M059J (cell line): ENCODE measurements at places on chromosomes 7 and 10.

GRCh38 chr7:112009081-112009480, 197.1 kb downstream of the DOCK4 start:
- peak; percentile 84 for DNase-seq

- DNase-seq = no peak
Observed at GRCh38 chr10:114782666-114783065, 38.9 kb upstream of the FHIP2A start.

DNA sequence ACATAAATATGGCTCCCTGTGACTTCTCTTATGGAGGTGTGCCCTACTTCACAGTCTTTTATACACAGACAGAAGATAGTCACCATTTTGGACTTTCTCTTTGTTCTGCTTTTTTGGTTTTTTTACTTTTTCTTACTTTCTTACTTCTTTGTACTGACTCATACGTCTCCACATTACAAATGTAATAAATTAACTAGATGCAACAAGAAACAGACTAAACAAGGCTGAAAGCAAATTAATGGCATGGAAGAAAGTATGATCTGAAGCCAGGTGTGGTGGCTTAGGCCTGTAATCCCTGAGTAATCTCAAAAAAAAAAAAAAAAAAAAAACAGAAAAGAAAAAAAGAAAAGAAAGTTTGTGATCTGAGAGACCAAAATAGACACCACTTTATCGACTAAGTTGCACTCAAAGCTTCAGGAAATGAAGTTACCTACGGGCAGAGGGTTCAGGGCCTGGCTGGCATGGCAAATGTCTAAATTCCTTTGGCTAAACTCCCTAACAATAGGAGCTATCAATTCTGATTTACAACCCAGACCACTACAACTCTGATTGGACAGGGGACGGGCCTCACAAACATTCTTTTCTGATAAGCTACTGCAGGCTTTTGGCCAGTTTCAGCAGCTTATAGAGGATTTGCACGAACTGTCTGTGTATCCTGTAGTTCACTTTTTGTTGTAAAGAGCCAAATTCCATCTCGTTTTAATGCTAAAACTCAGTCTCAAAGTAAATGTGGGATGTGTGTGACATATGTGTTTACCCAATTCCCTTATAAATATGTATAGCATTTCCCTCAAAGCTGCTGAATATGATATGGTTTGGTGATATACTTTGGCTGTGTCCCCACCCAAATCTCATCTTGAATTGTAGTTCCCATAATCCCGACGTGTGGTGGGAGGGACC, 129.1 kb downstream of the SEPTIN14 start:
- peak; percentile 46 for DNase-seq

DNA sequence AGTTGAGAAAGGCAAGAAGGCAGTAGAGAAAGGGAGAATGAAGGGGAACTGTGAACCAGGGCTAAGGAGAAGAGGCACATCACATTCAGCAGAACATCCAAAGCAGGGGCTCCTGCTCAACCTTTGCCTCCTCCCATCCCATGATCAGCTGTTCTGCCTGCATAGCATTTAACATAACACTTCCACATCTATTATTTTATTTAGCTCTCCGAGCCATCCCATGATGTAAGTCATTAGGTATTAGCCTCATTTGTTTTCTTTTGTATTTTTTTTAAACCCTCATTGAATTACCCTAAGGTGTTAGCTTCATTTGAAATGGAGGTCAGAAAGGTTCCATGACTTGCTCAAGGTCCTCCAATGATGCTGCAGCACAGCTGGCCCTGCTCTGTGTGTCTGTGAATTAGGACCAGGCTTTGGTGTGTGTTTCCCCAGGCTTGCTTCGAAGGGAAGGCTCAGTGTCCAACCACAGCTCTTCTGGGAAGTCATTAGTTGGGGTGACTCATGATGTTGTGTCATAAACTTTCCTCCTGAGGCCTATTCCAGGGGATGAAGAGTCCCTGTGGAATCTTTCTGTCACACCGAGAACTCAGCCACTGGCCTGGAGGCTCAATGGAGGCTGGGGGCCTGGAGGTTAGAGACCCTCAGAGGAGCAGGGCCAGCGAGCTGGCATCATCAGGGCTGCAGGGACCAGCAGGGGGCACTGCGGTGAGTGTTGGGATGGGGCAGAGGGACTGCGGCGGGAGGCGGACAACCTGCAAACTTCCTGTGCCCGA, 16.5 kb downstream of the NPFFR1 start:
- peak; percentile 96 for DNase-seq

DNA sequence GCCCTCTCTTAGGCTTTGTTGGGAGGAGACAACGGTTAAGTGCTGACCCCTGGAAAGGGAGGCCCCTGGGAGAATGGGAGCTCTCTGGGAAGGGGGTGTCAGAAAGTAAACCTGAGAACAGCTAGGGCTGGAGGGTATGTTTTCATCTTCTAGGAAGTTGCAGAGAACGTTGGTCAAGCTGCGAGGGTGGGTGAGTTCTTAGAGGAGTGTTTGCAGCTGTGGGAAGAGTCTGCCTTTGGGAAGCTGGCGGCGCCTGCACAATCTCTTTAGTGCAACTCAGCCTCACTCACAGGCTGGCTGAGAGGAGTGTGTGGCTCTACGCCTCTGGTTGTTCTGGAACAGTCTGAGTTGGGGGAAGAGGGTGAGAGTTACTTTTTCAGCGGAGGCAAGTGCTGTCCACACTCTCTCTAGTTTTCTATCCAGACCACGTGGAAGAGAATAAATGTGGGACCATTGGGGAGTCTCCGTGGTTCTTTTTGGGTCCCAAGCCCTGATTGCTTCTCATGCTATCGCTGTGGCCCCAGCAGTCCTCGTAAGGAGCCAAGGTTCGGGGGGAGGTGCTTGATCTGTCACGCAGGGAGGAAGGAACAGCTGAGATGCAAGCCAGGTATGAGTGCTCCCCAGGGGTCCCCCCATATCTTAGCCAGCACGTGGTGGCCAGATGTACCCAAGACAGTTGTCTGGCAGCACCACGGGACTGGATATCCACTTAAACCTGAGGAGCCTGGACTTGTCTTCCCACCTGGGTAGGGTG, 237.2 kb downstream of the BUB3 start:
- DNase-seq = no peak

DNA sequence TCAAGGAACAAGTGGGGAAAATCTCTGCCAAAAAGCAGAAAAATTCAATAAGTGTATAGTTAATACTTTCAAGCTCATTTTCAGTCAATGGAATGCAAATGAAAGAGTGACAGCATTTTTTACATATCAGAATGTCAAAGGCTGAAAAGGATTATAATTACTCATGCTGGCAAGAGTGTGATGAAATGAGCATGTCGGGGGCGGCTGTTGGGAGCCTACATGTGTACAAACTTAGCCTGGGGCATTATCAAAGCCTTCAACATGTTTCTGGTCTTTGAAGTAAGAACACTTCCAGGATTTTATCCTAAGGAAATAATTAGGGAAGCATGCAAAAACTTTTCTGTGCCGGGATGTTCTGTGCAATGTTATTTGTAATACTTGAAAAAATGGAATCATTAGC, 221.7 kb upstream of the LYZL1 start:
- peak; percentile 65 for DNase-seq

DNA sequence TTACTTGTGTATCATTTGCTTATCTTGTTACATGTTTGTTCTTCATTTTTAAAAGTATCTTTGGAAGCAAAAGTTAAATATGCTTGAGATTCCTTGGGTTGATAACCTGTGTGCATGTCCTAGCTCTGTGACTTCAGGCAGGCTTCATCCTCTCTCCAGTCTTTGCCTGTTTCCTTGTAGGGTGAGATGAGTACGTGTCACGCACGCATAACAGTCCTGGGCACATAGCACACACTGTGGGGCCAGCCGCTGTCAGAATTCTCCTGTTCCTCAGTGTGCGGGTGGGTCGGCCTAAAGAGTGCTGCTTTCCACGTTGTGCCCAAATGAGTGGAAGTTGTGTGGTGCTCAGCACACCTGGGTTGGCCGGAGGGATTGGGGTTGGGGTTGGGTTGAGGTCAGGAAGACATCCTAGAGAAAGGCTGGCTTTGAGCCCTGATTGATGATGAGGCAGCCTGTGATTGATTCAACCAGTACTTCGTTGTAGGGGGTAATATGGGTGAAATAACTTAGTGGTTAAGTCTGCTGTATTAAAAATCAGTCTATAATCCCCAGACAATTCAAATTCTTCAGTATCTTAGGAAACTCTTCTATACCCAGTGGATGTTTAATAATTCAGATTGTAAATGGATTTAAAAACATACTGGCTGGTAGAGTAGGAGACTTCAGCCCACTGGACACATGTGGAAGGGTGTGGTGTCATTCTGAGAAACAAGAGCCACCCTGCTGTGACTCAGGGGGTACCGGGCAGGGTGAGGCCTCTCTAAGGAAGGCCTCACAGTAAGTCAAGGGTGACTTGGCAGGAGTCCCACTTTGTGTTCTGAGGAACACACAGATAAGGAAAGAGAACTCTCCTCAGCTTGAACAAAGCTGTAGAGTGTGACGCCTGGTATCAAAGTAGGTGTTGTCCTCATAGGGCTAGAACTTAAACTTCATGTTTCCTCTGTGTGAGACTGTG, 54.8 kb downstream of the DAGLB start:
- DNase-seq = peak; percentile 86

- DNase-seq = no peak
Observed at GRCh38 chr7:72025381-72025960, 386.7 kb downstream of the CALN1 start.

DNA sequence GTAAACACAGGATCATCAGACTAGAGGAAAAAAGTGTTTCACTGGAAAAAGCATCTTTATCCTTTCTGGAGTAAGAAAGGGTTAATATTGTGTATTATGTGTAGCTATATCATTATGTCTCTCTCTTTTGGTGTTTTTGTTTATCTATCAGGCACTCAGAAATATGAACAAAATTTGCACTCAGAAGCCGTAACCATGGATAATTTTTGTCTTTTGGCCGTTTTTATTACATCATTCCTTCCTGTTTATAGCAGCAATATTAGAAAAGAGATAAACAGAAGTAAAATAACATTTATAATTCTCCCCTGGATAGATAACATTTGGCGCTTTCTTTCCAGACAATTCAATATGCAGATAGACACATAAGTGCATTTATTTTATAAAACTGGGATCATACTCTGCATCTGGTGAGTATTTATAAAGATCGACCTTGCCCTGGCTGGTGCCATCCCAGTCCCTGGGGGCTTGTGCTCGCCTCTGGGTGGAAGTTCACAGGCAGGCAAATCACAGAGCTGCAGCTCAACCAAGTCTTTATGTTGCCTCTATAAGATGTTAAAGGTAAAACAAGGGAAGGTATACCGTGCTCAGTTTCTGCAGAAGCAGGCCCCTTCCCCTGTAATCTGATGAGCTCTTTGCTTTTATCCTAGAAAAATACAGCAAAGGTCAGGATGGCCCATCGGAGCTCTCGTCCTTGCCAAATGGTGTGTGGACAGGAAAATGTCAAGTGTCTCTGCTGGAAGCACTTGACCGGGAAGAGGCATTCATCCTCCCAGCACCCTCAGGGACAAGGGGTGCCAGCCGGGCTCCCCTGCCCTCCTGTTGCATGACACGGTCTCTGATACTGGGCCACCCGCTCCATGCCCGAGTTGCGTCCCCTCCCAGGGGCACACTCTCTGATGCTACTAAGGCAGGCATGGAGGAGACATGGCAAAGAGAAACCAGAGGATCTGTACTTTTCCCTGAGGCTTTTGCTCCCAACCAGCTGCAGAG, 43.9 kb downstream of the PYROXD2 start:
- no peak for DNase-seq

DNA sequence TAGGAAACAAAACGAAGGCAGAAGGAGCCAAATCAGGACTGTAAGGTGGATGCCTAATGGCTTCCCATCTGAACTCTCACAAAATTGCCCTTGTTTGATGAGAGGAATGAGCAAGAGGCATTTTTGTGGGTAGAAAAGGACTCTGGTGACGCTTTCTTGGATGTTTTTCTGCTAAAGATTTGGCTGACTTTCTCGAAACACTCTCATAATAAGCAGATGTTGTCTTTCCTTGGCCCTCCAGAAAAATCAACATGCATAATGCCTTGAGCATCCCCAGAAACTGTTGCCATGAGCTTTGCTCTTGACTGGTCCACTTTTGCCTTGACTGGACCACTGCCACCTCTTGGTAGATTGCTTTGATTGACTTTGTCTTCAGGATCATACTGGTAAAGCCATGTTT, 13.5 kb downstream of the PTPN12 start:
- DNase-seq = peak; percentile 35

DNA sequence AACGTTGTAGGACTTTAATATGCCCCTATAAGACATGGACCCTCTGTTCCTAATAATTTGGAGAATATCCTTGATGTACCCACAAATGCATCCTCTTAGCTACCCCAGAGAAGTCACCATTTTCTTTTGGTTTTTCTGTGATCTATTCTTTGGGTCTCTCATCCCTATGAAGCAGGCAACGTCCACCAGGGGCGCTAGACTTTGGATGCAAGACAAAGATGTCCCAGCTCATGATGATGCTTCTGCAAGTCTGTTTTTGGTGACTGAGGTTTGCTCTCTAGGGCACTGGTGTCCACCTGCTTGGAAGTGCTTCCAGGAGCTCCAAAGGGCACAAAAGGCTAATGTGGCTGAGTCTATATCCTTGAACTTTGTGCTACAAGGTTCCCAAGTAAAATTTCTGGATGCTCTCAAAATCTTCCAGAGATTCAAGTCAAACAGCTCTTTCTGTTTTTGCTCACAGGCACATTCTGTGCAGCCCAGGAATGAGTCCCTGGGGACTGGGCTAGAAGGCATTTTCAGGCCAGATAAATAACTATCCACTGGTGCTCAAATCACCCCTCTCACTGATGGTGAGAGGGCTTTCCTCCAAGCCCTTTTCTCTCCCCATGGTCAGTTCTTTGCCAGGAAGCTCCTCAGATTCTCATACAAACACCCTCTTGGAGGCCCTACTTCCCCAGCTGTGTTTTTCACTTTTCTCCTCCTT, 166.4 kb downstream of the C7orf25 start:
- peak; percentile 7 for DNase-seq

DNA sequence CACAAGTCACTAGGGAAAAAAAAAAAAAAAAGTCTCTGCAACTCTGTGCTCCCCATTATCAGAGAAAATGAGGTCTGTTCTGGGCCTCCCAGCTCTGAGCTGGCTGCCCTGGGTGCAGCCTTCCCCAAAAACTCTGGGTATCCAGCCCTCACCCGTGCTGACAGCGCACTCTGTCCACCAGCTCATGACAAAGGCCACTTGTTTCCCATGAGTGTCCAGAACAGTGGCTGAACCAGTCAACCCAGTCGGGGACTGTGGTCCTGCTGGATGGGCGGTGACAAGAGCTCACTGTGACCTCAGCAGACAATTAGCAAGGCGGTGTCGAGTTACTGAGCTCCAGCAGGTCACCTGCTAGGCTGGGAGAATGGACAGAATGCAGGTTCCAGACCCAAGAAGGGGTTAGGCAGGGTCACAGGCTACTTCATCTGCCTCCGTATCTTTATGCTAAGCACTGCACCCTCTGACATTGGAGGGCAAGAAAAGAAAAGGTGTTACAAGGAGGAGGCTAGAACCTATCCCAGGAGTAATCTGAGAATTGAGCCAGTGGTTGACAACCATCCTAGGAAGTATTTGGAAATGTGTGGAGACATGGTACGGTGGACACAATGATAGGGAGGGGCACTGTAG, 37.2 kb downstream of the DLG5 start:
- peak; percentile 45 for DNase-seq

GRCh38 chr7:6558837-6559236, 7.6 kb upstream of the GRID2IP start:
- peak; percentile 75 for DNase-seq

GRCh38 chr10:8327140-8327423, 272.6 kb downstream of the GATA3 start:
- DNase-seq = peak; percentile 37

- peak; percentile 94 for DNase-seq
Observed at GRCh38 chr10:69696073-69696731, 66.2 kb downstream of the FAM241B start.
